ENCODE measurements at places on chromosomes 3 and 15.
A peak's percentile ranks its signal among the peaks of the same experiment; 100 is the strongest.

- peak; percentile 4 for DNase-seq
Measured at GRCh38 chr3:148727231-148727630, 29.5 kb downstream of the AGTR1 start.

DNA sequence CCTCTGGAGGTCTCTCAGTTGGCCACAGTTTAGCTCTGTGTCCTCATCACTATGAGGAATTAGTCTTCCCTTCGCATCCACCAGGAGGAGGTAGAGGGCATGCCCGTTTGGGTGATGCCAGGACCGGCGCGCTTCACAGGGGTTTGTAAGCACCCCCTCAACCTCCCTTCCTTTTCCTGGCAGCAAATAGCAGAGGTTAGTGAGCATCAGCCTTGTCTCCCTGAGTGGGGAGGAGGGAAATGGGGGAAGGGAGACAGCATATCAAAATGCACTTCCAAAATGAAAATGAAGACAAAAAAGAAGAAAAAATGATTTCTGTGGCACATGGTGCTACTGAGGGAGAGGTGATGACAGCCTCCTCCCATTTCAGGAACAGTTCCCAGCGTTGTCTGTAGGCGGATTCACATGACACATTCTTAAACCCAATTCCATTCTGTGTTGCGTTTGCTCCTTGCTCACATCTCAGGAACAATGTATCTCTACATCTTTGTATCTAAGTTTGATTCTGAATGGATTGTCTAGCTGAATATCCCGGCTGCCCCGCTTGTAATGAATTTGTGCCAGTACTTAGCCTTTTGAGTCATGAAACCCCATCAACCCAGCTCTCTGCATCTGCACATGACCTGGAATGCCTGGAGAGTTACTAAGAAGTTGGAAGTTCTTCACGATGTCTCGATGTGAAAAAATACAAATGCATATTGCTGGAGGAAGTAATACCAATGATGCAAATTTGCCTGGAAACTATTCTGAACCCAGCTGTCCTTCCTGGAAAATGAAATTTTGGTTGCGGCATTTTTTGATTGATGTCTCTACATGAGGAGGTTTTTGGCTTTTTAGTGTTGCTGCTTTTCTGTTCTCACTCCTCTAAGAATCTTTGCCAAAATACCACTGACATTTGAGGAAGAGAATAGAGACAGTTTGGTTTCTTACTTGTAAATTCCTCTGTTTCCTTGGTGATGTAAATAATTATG is 45.2 kb downstream of the TYRO3 start:
- DNase-seq: peak; percentile 64

- DNase-seq: no peak
Measured at GRCh38 chr15:48856942-48857341, 21.0 kb upstream of the EID1 start.

- no peak for DNase-seq
Measured at GRCh38 chr15:51132384-51133139, 37.9 kb upstream of the TNFAIP8L3 start.

- DNase-seq: no peak
Measured at GRCh38 chr3:186160691-186161243, 51.9 kb upstream of the ETV5 start.

GRCh38 chr3:141959589-141960554 is 83.4 kb downstream of the ATP1B3 start:
- DNase-seq: no peak

GRCh38 chr3:13569641-13570390 is 20.9 kb downstream of the FBLN2 start:
- no peak for DNase-seq

GRCh38 chr3:46825450-46825849 is 37.8 kb downstream of the MYL3 start:
- DNase-seq: no peak

DNA sequence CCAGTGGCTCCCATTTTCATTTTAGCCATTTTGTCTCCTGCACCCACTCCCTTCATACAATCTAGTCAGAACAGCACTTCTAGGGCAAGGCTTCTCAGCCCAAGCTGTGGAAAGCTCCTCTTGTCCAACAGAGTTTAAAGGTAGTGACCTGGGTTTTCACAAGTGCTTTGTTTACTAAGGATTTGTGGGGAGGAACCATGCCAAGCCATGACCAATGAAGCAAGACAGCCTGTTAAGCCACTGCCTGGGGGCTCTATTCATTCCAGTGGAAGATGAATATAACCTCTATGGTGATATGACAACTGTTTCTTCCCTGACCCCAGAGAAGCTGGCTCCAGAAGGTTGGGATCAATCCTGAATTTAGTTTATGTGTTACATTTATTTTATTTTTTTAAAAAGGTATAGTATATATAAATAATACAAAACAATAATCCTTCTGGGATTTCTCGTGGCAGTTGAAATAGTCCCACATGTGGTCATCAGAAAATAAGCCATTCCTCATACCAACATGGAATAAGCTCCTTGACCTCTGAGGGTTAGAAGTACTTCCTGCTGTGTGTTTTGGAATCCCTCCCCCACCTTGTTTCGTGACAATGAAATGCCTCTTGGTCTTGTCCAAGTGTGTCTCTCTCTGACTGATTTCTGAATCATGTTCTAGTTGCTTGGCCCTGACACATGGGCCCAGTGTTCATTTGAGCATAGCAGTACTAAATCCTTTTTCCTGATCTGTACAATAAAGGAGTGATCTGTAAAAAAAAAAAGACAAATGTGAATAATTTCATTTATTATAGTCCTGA is 13.3 kb upstream of the THUMPD3 start:
- no peak for DNase-seq

- DNase-seq: no peak
Measured at GRCh38 chr3:107142786-107143575, 234.3 kb upstream of the CCDC54 start.

DNA sequence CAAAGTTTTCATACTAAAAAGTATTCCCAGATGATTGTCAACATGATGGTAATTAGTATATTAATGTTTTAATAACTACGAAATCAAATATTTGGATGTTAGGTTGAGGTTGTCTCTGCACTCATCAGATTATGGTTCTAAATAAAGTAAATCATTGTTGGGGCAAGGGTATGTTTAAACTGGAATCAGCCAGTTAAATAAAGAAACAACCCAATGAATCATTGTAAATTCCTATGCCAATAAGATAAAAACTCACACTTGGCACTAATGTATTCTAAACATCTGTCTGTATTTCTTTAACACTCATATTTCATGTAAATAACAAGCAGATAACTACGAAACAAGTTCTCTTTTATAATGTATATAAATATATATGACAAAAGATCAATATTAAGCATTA is 92.7 kb downstream of the PEAK1 start:
- DNase-seq: no peak

Measured in amygdala (tissue), 56 donors.